Stimulated activated CD4-positive, alpha-beta T cell treated with anti-CD3 and anti-CD28 coated beads, Interleukin-1b, Interleukin-23, amount 100 ng/mL, for 24 hours (primary cell): ENCODE measurements at places on chromosomes 16 and 17.

DNA sequence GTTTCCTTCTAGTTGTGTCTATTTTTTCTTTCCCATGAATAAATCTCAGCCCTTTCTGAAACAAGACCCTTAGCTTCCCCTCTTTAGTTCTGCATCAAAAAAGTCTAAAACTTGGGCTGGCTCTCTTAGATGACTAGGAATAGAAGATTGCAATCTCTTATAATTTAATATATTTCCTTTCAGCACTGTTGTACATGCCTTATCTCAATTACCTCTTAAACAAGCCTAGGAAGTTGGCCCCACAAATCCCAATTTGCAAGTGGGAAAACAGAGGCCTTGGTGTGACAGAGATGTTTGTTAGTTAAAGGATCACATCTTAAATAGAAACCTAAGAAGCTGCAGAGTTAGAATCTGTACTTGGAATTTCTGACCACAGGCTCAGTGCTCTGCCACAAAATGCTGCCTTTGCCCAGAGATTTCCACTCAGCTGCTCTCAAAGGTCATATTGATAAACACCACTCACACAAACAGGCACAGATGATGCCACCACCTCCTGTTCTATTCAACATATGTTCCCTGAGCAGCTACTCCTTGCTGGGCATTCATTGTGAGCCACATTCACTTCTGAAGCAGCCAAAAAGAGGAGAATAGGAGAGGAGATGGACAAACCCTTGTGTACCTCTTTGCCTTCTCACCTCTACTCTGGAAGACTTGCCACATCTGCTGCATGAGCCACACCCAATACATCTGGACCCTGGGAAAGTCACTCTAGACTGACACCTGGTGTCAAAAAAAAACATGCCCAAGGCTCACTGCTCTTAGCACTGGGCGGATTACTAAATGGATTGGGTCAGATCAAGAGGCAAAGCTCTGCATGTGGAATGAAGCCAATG, 5.5 kb downstream of the CCDC182 start:
- DNase-seq: no peak

- DNase-seq: no peak
Observed at GRCh38 chr16:69113216-69113615, 7.8 kb downstream of the HAS3 start.

GRCh38 chr17:9677411-9677810, 32.1 kb downstream of the USP43 start:
- DNase-seq: no peak

DNA sequence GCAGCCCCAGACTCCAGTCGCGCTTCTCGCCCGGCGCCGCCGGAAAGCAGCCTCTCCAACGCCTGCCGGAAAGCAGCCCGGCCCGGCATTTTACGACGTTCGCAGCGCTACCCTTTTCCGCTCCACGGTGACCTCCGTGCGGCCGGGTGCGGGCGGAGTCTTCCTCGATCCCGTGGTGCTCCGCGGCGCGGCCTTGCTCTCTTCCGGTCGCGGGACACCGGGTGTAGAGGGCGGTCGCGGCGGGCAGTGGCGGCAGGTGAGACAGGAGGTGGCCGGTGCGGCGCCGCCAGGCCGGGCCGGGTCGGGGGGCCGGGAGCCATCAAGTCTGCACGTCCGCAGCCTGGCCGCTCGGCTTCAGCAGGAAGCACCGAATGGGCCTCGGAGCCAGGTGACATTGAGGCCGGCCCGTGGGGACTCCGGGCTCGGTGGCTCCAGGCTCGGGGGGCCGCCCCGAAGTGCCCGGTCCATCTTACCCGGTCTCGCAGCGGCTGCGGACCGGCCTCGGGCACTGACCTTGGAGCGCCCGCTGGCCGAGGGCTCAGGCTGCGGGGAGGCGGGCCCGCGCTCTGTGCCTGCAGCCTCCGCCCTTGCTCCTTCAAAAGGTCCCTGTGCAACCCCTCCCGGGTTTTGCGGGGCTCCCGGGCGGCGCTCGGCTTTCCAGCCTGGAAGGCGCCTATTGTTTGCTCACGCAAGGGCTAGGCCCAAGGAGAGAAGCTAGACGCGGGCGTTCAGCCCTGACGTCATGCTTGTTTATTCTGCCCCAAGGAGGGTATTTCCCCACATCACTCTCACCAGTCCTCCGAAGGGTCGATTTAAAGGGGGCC, at the start of the genes COX4I1 and EMC8:
COX4I1 (plus strand) TSS at position 199 of the 824 bp plus-strand sequence. CDS start 1,511 bp downstream, outside the sequence.
EMC8 (minus strand) TSS at position 48 of the 824 bp plus-strand sequence. CDS start 249 bp downstream, outside the sequence.
- peak; percentile 94 for DNase-seq

DNA sequence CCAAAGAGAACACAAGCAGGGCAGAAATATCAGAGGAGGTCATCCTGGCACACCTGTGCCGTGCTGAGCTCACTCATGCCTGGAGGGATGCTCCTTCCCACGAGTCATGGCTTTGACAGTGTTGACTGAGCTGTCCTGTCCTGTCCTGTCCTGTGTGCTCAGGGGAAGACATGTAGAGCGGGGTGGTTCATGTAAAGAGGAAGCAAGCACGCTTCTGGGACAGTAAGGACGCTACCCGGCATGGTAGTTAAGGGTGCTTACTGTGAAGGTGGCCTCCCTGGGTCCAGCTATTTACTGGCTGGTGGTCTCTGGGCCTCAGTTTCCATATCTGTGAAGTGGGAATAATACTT, 398 bp downstream of the LGALS9 start:
- no peak for DNase-seq

DNA sequence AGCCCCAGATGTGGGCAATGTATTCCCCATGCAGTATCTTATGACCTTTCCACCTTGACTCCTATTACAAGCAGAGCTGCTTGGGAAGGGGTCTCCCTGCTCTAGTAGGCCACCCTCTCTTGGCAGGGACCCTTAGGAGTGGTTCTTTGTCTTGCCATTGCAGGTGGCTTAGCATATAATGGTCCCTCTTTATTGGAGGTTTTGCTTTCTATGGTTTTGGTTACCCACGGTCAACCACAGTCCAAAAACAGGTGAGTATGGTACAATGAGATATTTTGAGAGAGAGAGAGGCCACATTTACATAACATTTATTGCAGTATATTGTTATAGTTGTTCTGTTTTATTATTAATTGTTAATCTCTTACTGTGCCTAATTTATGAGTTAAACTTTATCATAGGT, 472.8 kb upstream of the ASIC2 start:
- DNase-seq: no peak

- no peak for DNase-seq
Observed at GRCh38 chr16:78675312-78675711, 575.9 kb downstream of the WWOX start.

GRCh38 chr16:1306334-1306733, 3.1 kb upstream of the UBE2I start:
- DNase-seq: no peak

- no peak for DNase-seq
Observed at GRCh38 chr16:56941092-56941491, 9.2 kb downstream of the HERPUD1 start.

- DNase-seq: no peak
Observed at GRCh38 chr16:20141956-20142355, 68.3 kb upstream of the GPR139 start.

DNA sequence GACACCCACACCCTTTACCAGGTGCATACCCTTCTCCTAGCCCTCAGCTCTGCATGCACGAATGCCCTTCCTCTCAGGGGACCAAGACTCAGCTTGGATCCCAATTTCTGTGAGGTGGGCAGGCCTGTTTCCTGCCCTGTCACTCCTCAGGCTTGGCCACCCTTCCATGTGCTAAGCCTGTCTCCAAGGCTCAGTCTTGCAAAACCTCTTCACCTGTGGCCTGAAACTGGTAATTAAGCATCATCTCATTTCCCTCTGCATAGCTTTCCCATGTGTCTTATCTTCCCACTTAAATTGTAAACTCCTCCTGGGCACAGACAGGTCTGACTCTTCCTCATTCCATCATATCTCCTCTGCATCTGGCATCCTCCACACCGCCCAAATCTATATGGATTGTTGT, 31.0 kb upstream of the SMPD3 start:
- no peak for DNase-seq
